ENCODE measurements at places on chromosomes 2 and 18.

DNA sequence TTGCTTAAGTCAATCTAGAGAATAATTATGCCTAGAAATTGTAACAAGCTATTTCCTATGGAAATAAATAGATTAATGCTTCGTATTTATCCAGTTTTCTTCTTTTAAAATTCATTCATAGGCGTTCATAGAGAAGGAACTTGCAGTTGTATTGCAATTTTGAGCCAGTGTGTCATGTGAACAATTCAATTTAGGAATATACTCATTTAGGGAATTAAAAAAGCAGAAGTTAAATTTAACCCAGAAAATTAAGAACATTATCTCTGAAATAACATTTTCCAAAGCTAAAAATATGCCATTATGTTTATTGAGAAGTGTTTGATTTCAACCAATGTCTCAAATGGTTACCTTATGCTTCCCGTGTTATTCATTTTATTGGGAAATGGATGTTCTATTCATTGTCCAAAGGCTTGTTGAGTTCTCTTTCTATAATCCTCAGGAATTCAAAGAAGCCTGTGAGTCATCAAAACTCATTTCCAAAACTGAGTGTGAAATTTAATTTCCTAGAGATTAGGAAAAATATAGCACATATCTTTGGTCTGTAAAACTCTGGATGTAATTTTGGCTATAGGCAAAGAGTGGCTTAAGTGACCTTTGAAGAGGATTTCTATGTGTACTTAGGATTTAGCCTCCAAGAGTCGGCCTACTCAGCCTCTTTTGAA is 99.7 kb downstream of the SLC8A1 start:
- DNase-seq, result no peak

- no peak for DNase-seq
Observed at GRCh38 chr18:25510096-25510495, 158.1 kb upstream of the ZNF521 start.

DNA sequence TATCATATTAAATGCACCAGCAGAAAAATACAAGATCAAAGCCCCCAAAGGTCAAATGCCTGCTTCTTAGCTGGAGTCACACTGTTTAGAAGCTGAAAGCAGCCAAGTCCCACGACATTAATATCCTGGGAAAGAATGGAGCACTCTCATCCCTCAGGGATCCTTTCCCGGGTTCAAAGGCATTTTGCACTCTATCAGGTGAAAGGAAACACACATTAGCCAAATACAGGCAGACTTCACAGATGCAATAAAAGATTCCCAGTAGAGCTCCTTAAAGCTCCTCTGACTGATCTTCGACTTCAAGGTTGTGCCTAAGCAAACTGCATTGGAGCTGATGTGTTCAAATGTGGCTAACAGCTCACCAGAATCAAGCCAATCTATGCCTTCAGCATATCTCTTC is 158.4 kb downstream of the RNF152 start:
- no peak for DNase-seq

- DNase-seq, result no peak
Observed at GRCh38 chr2:73938718-73939352, 12.2 kb downstream of the DGUOK start.

DNA sequence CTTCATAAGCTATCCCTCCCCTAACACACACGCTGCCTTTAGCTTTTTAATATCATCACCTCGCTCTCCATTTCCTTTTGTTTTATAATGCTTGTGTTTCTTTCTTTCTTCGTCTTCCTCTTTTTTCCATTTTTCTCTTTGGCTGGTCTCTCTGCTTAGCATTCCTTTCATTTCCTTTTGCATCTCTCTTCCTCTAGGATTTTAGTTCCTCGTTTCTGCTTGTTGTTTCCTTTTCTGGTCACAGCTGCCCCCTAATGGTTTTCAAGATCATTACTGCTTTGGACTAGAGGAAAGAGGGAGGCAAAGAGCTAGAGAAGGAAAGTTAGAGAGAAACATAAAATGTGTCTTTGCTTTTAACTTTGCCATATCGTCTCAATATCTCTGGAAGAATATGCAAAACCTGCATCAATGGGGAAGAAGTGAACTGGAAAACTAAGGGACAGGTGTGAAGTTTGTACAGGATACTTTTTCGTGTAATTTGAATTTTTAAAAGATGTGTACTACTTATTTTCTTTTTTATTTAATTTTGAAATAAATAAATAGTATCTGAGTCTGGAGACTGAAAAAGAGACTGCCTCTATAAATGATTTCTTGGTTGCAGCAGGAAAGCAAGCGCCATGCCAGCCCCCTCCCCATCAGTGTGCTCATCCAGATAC is 6.3 kb upstream of the NRP2 start:
- DNase-seq, result peak; percentile 85

GRCh38 chr2:238260883-238261282 is 21.0 kb upstream of the HES6 start:
- DNase-seq, result no peak

DNA sequence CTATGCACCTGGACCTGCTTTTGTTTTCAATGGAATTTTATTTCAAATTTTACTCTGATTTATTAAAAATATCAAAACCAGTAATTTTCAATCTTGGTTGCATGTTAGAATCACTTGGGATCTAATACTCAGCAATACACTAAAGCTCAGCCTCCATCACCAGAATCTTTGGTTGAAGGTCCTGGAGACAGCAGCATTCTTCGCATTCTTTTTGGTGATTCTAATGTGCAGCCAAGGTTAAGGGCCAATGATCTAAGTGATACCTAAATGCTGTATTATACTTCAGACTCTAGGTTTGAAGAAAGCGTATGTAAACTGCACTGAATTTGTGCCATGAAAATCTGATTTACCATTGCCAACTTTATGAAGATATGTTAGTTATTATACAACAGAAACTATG is 493.1 kb downstream of the XIRP2 start:
- no peak for DNase-seq

GRCh38 chr2:84631985-84632384 is 115.7 kb downstream of the DNAH6 start:
- DNase-seq, result no peak

DNA sequence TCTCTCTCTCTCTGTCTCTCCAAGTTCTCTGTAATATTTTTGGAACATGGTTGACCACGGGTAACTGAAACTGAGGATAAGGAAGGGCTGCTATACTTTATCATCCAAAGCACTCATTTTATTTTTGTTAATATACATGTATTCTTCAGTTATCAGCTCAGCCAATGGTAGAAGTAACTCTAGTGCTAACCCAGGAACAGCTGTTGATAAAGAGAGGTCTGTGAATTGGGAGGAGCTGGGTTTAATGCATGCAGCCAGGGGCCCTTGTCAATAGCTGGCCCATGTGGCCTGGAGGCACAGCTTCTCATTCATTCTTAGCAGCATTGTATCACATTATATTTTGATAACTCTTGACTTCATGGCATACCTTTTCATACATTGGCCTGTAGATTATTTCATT is 401.6 kb downstream of the EPHA4 start:
- no peak for DNase-seq

DNA sequence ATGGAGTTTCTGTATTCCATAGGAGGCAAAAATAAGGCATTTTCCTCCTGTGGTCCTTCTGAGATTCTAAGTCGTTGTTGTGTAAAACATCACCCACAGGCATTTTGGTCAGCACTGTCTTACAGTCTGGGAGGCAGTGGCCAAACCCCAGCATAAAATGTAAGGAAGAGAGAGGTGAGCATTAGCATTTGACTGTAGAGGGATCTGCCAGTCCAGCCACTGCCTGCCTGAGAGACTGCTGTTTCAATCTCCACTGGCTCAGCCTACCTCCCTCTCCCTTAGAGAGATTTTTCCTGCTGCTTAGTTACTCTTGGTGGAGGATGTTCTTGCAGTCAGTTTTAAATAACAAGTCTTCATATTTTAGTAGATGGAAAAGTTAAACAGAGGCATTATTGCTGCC is 77.0 kb downstream of the ARHGEF33 start:
- DNase-seq, result no peak

- DNase-seq, result no peak
Observed at GRCh38 chr2:168490015-168490874, 34.2 kb downstream of the CERS6 start.

DNA sequence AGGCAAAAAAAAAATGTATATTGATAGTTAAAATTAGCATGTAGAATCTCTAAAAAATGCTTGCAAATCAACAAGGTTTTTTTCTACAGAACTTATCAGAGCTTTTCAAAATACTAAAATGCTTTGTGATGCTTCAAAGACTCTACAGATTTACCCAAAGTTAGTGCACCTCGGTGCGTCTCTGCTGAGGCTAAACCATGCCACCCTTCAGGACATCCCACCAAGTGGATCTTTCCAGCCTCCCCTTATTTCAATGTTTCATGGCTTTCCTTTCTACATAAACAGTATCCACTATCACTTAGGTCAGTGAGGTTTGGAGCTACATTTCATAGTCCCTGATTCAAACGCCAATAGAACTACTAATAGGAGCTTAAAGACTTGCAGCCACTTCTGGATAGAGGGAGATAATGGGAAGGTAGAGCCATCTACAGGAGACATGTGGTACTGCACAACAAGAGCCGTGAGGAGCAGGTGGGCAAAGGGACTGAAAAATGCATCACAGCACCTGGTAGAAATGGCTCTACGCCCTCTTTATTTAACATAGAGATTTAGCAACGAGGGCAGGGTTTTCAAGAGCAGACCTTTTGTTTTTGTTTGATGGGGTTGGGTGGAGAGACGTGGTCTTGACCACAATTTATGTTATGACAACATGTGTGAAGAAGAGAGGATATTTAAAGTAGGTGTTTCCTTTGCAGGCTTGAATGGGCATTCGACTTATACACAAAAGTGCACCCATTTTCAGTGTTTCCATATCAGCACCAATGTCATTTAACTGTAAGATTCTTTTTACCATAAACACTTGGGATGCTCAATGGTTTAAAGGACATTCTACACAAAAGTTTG is 56.1 kb upstream of the SLC35G4 start:
- DNase-seq, result peak; percentile 61

DNA sequence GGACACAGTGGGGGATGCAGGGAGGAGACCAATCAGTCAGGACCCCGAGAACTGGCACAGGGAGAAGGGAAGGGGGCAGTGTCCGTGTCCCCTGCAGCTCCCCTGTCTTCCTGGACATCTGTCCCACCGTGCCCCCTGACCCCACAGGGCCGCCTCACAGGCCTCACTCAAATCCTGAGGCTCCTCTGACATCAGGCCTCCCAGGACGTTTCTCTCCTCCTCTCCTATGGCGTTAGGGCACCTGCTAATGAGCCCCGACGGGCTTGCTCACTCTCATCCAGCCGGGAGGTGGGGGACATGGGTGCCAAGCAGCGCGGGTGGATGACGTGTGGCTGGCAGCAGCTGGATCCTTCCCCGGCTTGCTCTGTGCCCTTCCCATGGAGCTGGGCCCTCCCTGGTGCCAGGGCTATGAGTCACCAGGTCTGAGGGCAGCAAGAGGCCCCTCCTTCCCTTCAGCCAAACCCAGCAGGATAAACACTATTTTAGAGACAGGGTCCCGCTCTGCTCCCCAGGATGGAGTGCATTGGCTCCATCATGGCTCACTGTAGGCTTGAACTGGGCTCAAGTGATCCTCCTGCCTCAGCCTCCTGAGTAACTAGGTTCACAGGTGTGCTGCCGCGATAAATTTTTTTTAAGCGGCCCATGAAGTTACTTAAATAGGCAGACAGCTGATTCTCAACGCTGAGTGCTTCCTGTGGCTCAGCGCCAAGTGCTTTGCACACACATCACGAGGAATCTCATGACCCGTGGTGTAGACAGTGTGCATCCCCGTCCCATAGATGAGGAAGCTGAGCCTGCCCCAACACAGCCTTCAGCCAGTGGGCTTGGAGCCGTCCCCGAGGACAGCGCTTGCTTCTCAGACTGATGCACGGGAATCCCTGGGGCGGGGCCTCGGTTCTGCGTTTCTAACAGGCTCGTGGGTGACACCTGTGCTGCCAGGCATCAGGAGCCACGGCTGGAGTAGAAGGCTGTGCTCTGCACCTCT is 64.5 kb upstream of the HDAC4 start:
- DNase-seq, result peak; percentile 77

- no peak for DNase-seq
Observed at GRCh38 chr2:73896362-73897239, 3.8 kb downstream of the ACTG2 start.

DNA sequence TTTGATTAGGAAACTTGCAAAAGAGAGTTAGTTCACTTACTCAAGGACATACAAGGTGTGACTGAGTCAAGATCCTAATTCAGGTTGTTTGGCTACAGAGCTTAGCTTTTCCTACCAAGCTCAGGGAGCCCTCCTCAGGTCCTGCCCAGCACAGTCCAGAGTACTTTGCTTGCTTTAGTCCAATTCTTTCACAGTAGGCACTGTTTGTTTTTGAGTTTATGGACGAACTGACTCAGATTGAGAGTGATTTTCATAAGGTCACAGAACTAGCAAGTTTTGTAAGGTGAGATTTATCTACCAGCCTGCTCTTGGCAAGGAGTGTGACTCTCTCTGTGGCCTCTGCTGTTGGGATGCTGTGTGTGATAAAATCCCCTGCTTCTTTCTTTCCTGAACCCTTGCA is 310.5 kb downstream of the PTPRM start:
- no peak for DNase-seq
